ENCODE measurements at places on chromosomes 13 and 19. TPM values are rescaled to one million over a fixed set of nuclear protein-coding genes. Genes with fewer than 3 reads are reported as not detected.

The OR10H2 gene
- total RNA-seq: not detected

The PTPRS gene
- total RNA-seq: 113 TPM

The KLK12 gene
- total RNA-seq: not detected

The EID2B gene
- 3.2 TPM for total RNA-seq

The KRTDAP gene
- total RNA-seq: not detected

GRCh38 chr13:48278806-48279205 lies 24.7 kb upstream of the RB1 start:
- no peaks in the 10 kb centered on the region for H3K4me1 ChIP-seq
- no peak overlapping the region for H3K4me3 ChIP-seq
- H3K27me3 ChIP-seq: no peaks in the 10 kb centered on the region
- H3K36me3 ChIP-seq: peaks cover 2% of the 10 kb centered on the region
- DNase-seq: no peak

DNA sequence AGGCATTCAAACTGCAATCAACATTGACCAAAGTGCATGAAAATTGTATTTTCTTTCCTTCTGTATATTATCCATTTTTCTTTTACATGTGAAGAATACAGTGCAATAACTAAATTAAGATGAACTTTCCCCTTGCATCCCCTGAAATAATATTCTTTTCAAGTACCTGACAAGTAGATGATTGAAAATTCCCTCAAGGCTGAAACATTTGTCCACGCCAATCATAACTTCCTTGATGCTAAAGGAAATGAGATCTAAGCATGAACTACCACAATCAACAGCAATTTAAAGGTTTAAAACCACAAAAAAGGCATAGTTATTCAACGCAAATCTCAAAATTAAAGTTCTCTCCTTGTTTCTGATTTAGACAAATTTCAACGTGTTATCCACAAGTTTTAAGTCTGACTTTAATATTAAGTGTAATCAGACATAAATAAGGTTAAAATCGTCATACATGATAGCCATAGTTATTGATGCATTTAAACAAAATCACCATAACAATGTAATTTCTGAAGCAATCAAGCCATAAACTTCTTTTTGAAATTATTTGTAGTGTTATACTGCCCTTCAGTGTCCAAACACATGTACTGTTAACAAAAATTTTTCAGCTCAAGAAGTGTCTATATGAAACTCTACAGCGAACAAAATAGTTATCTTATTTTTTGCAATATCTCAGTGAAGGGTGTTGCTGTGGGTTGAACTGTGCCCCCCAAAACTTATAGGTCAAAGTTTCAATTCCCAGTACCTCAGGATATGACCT lies 169.5 kb downstream of the DCLK1 start:
- H3K4me1 ChIP-seq: peaks cover 5% of the 10 kb centered on the region
- DNase-seq: no peak
- no peak overlapping the region for H3K27ac ChIP-seq

- DNase-seq: no peak
- no peaks in the 10 kb centered on the region for H3K27me3 ChIP-seq
- no peak overlapping the region for H3K4me3 ChIP-seq
- no peaks in the 10 kb centered on the region for H3K4me1 ChIP-seq
- H3K36me3 ChIP-seq: no peaks in the 10 kb centered on the region
These were observed 57.9 kb downstream of the KCTD12 start for GRCh38 chr13:76828316-76828741.

GRCh38 chr13:106917024-106917571 lies 349.2 kb upstream of the ARGLU1 start:
- H3K27ac ChIP-seq: peak overlapping the region; percentile 67
- H3K27me3 ChIP-seq: no peaks in the 10 kb centered on the region
- H3K36me3 ChIP-seq: no peaks in the 10 kb centered on the region
- H3K4me1 ChIP-seq: no peaks in the 10 kb centered on the region

DNA sequence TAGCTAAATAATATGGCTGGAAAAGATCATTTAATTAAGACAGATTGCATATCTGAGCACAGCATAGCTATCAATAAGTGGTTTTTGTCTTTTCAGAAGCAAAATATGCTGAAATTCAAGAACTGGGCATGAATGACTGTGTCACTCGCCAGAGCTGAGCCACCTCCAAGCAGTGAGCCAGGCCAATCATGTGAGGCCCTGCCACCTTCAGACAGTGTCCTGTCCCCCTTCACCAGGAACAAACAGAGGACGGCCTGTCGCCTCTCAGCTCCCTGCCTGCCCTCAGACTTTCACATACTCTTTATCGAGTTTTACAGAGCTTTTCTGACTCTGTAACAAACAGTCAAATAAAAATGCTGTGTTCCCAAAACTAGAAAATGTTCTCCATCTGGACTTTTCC lies 171.0 kb upstream of the TSC22D1 start:
- H3K27ac ChIP-seq: peak overlapping the region; percentile 42
- H3K4me1 ChIP-seq: no peaks in the 10 kb centered on the region
- H3K36me3 ChIP-seq: no peaks in the 10 kb centered on the region
- H3K4me3 ChIP-seq: no peak overlapping the region
- H3K27me3 ChIP-seq: no peaks in the 10 kb centered on the region
- DNase-seq: no peak

GRCh38 chr19:53982001-53982451 lies 9.4 kb upstream of the CACNG6 start:
- H3K27ac ChIP-seq: no peak overlapping the region
- DNase-seq: no peak
- peak overlapping the region; percentile 17 for H3K4me3 ChIP-seq
- no peaks in the 10 kb centered on the region for H3K4me1 ChIP-seq

GRCh38 chr13:66362485-66362884 lies 867.7 kb downstream of the PCDH9 start:
- H3K36me3 ChIP-seq: no peaks in the 10 kb centered on the region
- no peaks in the 10 kb centered on the region for H3K27me3 ChIP-seq
- H3K27ac ChIP-seq: no peak overlapping the region
- no peaks in the 10 kb centered on the region for H3K4me1 ChIP-seq
- H3K4me3 ChIP-seq: no peak overlapping the region
- no peak for DNase-seq

GRCh38 chr13:86758116-86758515 lies 913.1 kb upstream of the SLITRK5 start:
- no peak overlapping the region for H3K27ac ChIP-seq
- no peaks in the 10 kb centered on the region for H3K36me3 ChIP-seq
- no peak for DNase-seq

GRCh38 chr13:94710881-94711560 lies 1.3 kb downstream of the SOX21 start:
- no peaks in the 10 kb centered on the region for H3K36me3 ChIP-seq
- DNase-seq: peak; percentile 36
- H3K27me3 ChIP-seq: no peaks in the 10 kb centered on the region
- peak overlapping the region; percentile 5 for H3K4me3 ChIP-seq
- no peak overlapping the region for H3K27ac ChIP-seq

DNA sequence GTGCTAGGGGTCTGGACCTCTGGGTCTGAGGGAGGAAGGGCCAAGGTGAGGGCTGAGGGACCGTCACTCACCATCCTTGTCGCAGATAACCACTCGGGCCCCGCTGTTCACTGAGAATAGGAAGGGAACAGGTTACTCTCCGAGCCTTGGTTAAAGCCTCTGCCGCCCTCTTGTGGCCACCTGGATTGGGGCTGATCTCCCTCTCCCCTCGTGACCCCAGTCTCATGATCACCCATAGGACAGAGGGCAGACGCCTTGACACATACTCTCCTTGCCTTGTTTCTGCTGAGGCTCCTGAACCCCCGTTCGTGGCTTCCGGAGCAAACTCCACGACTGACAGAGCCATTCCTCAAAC lies 580 bp downstream of the HSD17B14 start:
- DNase-seq: peak; percentile 96
- no peaks in the 10 kb centered on the region for H3K4me1 ChIP-seq
- peak overlapping the region; percentile 60 for H3K27ac ChIP-seq
- peak overlapping the region; percentile 27 for H3K4me3 ChIP-seq

Measured in aorta (tissue), 5 donors.